EH (cell line): ENCODE measurements at places on chromosomes 5 and 9.

- DNase-seq, result no peak
These were observed 189.8 kb downstream of the YTHDC2 start for GRCh38 chr5:113703266-113703665.

- DNase-seq, result no peak
These were observed 17.8 kb downstream of the ITK start for GRCh38 chr5:157198277-157198986.

DNA sequence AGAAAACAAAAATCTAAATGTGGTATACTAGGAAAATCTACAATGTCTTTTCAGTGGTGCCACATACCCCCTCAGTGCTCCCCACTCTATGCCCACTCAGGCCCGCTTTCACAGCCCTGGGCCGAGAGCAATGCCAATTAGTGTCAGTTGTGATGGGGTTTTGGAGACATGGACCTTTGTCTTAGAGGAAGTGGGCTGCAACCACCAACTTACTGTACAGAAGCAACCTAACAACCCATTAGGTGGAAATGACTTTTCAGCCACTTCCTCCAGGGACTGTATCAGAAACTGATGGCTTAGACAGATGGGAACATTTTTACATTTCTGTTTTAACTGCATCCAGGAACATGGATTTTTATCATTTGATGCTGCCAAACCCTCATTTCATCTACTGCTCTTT, 268.0 kb downstream of the BNC2 start:
- DNase-seq, result no peak

GRCh38 chr5:152593388-152593787, 188.3 kb upstream of the NMUR2 start:
- no peak for DNase-seq

DNA sequence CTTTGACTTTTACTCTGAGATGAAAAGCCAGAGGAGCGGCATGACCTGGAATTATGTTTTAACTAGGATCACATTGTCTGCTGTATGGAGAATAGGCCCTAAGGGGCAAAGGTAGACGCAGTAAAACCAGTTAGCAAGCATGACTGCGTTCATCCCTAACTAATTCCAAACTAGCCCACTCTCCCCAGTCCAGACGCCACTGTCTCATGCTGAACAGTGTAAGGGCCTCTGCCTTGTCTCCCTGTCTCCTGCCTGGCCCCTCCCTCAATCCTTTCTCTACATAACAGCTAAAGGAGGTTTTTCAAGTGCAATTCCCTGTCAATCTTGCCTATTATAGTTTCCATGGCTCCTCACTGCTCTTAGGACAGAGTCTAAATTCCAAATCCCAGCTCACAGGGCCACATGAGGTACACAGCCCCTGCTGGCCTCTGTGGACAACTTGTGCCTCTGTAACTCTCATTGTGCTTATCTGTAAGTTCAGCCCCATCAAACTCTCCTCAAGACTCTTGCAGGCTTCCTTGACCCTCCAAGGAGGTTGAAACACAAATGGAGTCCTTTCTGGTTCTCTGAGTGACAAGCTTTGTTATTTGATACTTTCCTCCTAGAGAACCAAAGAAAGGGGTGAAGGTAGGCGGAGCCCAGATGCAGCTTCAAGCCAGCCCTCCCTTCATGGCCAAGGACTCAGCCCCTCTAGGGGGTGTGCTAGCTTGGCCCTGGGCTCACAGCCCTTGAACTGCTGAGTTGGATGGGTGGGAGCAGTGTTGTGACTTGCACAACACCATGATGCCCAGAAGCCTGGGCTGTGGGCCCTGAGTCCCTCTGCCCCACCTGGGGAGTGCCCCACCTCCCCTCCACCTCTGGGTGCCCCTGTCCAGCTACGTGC, 16.0 kb upstream of the SLC22A4 start:
- no peak for DNase-seq

DNA sequence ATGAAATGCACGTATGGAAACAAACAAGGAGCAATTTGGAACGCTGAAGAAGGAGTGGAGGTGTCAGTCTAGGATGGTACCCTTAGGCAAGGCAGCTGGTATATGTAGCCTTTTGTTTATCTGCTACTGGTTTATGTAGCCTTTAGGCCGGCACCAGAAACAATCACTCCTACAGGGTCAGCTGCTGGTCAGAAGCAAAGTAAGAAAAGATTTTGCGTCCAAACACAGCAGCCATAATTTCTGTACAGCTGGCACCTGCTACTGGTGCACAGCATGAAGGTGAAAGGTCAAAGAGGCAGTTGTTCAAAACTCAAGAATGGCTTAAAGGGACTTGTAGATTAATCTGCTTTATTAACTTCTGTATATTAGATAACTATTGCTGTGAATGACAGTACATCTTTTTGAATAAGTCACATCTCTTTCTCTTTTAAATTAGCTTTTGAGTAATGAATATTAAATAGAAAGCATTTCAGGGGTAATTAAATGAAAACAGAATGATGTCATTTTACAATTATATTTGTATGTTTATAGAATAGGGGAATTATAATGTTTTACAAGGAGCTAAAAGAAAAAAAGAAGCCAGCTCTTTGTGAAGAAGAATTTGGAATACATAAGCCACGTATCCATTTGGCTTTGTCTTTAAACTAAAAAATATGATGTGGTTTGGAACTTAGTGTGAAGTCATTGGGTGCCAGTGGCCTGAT, 33.1 kb upstream of the TLX3 start:
- DNase-seq, result no peak

DNA sequence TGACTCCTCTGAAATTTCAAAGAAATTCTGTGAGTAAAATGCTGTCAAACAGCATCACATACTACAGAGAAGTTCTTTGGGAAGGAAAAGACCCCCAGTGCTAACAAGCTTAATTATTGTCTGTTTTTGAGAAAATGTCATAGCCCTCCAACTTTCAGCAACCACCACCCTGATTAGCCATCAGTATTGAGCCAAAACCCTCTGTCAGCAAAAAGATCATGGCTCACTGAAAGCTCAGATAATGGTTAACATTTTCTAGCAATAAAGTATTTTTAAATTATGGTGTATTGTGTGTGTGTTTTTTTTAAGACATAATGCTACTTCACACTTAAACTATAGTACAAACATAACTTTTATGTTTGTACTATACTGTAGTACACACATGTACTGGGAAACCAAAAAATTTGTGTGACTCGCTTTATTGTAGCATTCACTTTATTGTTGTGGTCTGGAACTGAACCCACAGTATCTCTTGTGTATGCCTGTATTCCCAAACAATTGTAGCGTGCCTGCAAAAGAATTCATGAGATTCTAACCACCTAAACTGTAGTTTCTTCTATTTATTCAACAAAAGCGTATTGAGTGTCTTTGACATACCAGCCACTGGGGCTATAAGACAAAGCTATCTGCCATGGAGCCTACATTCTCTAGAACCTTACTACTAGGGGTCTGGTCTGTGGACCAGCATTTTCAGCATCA, 31.6 kb downstream of the TLE4 start:
- DNase-seq, result peak; percentile 43

GRCh38 chr5:107578051-107578635, 92.6 kb downstream of the EFNA5 start:
- DNase-seq, result no peak

DNA sequence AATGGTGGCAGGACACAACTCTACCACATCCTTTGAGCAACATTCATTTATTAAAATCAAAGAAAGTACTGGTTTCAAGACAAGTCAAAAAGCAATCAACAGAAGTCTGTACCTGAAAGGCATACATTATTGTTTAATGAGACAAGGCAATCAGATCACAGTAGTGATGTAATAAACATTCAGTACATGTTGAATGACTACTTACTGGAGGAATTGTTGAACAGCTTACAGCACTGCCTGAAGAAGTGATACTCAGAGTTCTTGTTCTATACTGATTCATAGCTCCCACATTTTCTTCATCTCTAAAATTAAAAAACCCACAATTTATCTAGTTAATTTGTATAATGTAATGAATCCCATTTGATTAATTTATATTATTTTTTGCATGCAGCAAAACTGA, 18.2 kb downstream of the RIOK2 start:
- DNase-seq, result peak; percentile 21
